ENCODE measurements at places on chromosomes 13 and 19. TPM values are rescaled to one million over a fixed set of nuclear protein-coding genes. Genes with fewer than 3 reads are reported as not detected.
A peak's percentile ranks its signal among the peaks of the same experiment; 100 is the strongest.

DNA sequence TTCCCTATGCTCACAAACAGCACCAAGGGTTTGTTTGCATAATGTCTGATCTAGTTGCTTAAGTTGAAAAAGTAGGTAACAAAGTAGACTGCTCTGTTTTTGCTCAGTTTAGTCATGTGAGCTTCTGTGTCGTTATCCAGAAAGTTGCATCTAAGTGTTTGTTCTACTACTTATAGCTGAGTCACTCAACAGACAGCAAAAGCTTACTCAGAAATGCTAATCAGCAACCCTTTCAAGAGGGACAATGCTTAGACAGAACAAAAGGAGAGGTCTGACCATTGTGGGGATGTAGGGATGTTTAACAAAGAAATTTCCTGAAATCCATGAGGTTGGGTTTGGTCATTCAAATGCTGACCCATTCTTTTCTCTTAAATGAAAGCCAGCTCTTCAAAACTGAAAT, 106.4 kb downstream of the ATP8A2 start:
- no peaks in the 10 kb centered on the region for H3K27me3 ChIP-seq
- no peak overlapping the region for H3K27ac ChIP-seq
- H3K4me1 ChIP-seq = no peaks in the 10 kb centered on the region
- no peaks in the 10 kb centered on the region for H3K36me3 ChIP-seq
- H3K4me3 ChIP-seq = no peak overlapping the region

- H3K27ac ChIP-seq = no peak overlapping the region
- H3K36me3 ChIP-seq = no peaks in the 10 kb centered on the region
- no peak for DNase-seq
- H3K4me3 ChIP-seq = no peak overlapping the region
These were observed 39.3 kb downstream of the GGACT start for GRCh38 chr13:100549316-100549715.

DNA sequence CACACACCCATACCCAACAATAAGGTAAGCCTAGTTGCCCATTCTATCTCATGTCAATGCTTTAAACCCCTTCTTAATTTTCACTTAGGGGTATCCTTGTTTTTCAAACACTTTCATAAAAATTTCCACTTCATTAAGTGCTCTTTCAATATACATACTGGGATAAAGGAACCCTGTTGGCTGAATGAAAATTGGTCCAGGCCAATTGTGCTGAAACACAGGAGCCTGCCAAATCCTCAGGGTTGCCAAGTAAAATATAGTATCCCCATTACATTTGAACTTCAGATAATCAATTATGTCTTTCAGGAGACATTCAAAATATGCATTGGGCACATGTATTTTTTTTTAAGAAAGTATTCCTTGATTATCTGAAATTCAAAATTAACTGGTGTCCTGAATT, 1131.1 kb downstream of the SLITRK1 start:
- no peaks in the 10 kb centered on the region for H3K36me3 ChIP-seq
- no peak overlapping the region for H3K4me3 ChIP-seq
- H3K27me3 ChIP-seq = no peaks in the 10 kb centered on the region
- no peaks in the 10 kb centered on the region for H3K4me1 ChIP-seq
- DNase-seq = no peak

GRCh38 chr13:57878291-57878690, 246.7 kb downstream of the PCDH17 start:
- H3K4me3 ChIP-seq = no peak overlapping the region
- H3K36me3 ChIP-seq = no peaks in the 10 kb centered on the region
- H3K4me1 ChIP-seq = no peaks in the 10 kb centered on the region
- no peaks in the 10 kb centered on the region for H3K27me3 ChIP-seq
- no peak for DNase-seq
- no peak overlapping the region for H3K27ac ChIP-seq

- H3K4me3 ChIP-seq = no peak overlapping the region
- DNase-seq = no peak
- no peaks in the 10 kb centered on the region for H3K27me3 ChIP-seq
- H3K27ac ChIP-seq = no peak overlapping the region
- H3K36me3 ChIP-seq = peaks cover 30% of the 10 kb centered on the region
- no peaks in the 10 kb centered on the region for H3K4me1 ChIP-seq
These were observed 7.9 kb upstream of the ARHGAP33 start for GRCh38 chr19:35767288-35768081.

DNA sequence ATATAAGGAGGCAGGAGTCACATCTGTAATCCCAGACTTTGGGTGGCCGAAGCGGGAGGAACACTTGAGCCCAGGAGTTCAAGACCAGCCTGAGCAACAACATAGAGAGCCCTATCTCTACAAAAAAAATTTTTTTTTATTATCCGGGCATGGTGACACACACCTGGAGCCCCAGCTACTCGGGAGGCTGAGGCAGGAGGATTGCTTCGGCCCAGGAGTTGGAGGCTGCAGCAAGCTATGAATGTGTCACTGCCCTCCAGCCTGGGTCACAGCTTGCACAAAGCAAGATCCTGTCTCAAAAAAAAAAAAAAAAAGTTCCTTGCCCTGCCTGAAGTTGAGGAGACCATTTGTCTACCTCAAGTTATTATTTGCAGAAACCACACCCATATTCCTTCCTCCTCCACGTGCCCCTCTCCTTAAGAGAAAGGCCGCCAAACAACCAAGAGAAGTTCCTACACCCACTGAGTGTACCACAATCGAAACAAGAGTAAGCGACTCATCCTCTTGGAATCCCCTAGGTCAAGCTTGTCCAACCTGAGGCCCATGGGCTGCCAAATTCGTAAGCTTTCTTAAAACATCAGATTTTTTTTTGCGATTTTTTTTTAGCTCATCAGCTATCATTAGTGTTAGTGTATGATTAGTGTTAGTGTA, 2.2 kb downstream of the ABCC4 start:
- peaks cover 29% of the 10 kb centered on the region for H3K4me1 ChIP-seq
- peaks cover 11% of the 10 kb centered on the region for H3K36me3 ChIP-seq
- H3K27ac ChIP-seq = peak overlapping the region; percentile 23
- peaks cover 6% of the 10 kb centered on the region for H3K27me3 ChIP-seq
- DNase-seq = no peak

DNA sequence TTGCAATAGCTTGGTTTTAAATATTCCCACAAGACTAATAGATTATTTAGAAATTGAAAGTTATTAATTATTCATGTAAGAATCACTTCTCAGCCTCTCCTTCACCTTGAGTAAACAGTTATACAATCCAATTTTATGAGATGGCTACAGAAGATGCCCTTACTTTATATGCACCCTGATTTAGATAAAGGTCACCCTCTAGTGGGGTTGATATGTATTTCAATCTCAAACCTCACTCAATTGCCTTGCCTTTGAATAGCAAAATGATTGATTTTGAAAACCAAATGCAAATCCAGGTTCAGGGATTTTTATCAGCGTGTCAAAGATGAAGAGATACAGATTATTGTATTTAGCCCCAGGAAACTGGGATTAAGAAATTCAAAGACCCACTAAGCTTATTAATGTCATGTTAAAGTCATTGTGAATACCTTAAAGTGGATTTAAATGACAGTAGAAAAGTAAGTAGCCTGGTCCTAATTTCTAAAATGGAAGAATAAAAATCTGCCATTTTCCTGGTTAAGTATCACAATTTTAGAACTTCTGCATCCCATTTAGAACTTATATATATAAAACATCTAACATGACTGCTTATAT, 305.1 kb downstream of the ITGBL1 start:
- no peak overlapping the region for H3K4me3 ChIP-seq
- no peaks in the 10 kb centered on the region for H3K4me1 ChIP-seq
- no peak overlapping the region for H3K27ac ChIP-seq
- peaks cover 2% of the 10 kb centered on the region for H3K27me3 ChIP-seq
- DNase-seq = no peak

DNA sequence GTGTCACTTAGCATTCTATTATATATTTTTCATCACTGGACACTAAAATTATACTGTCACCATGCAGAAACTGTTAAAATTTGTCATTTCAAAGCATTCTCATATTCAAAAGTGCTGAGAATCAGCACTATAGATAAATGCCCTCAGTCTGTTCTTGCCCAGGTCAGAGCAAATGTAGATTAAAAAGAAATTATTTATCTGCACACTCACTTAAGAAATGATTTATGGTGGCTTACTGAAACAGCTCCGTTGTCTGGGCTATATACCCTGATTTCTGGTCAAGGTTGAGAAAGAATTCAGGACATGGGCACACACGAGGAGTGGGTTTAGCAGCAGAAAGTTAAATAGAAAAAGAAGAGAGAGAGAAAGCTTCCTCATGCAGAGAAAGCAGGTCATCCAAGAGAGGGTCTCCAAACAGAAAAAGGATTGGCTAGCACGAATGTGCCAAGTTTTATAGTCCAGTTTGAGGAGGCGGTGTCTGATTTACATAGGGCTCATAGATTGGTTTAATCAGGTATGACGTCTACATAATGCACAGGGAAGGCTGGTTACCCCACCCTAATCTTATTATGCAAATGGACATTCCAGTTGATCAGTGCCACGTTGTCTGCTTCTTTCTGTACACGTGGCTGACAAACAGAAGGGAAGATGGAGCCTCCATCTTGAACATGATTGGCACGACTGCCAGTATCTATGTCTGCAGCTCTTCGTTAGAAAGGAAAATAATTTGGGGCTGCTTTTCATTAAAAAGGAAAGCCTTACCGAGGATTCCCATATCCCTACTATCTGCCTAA, 47.3 kb upstream of the N4BP2L1 start:
- no peaks in the 10 kb centered on the region for H3K27me3 ChIP-seq
- DNase-seq = no peak
- H3K36me3 ChIP-seq = no peaks in the 10 kb centered on the region
- peaks cover 16% of the 10 kb centered on the region for H3K4me1 ChIP-seq
- H3K27ac ChIP-seq = no peak overlapping the region
- H3K4me3 ChIP-seq = no peak overlapping the region

DNA sequence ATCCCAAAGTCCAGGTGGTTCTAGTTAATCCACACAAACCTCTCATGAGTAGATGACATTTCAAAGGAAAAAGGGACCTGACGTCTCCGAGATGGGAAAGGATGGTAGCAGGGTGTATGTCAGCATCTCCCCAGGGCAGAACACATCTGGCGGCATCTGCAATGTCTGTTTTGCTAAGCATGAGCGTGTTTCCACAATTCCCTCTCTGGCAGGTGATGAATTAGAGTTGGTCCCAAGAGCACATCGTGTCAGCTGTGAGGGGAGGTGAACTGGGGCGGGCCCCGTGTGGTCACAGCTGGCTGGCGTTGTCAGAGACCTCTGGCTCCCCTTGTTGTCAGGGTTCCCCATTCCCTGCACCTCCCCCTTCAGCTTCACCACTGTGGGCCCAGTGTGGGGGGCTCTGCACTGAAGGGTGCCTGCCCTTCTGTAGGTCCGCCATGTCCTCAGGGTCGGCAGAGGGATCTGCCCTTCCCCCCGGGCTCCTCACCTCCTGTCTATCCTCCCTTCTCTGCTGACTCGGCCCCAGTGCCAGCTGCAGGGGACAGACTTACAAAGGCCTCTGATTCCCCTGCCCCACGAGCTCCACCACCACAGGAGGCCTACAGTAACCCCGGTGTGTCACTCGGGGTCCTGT, 58.2 kb downstream of the CDADC1 start:
- H3K4me1 ChIP-seq = peaks cover 12% of the 10 kb centered on the region
- no peak overlapping the region for H3K27ac ChIP-seq
- no peak for DNase-seq
- H3K36me3 ChIP-seq = no peaks in the 10 kb centered on the region
- H3K4me3 ChIP-seq = no peak overlapping the region

GRCh38 chr13:52743988-52744387, 4.4 kb upstream of the CNMD start:
- H3K36me3 ChIP-seq = no peaks in the 10 kb centered on the region
- H3K4me3 ChIP-seq = no peak overlapping the region
- no peak overlapping the region for H3K27ac ChIP-seq

- H3K36me3 ChIP-seq = no peaks in the 10 kb centered on the region
- peaks cover 16% of the 10 kb centered on the region for H3K4me1 ChIP-seq
- DNase-seq = no peak
These were observed 40.2 kb upstream of the NPAS1 start for GRCh38 chr19:46979126-46980105.

DNA sequence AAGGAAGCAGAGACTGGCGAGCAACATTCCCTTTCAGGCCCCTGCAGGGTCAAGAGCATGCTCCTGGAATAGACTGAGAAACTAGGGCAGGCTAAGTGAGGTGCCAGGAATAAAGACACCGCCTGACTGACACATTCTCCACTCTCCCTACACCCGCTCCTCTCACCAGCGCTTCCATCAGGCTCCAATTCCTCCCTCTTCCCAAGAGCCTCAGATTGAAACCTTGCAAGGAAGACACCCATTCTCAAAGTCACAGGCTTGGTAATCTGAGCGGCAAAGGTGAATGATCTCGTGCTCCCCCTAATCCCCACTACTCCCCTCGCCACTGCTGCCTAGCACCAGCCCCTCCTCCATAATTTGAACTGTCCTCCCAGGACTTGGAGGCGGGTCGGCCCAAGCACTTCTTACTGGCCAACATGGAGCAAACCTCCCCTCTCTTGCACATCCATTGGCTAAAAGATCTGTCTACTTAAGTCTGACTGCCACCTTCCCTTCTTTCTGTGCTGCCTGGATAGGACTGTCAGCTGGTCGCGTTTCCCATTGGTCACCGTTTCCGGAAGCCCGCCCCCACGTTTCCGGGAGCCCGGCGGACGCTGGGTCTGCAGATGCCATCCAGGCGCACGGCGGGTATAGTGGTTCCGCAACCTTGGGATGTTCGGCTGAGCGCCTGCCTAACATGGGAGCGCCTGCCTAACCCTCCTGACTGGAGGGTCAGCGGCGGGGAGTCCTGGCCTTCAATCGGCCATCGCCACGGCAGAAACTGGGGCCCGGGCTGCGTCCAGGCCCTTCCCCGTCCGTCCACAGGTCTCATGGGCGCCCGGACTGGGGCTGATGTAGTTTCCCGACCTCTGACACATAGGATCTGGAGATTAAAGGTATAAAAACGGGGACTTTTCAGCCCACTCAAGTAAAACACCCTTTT, 33.6 kb downstream of the ZNF383 start:
- H3K27me3 ChIP-seq = no peaks in the 10 kb centered on the region
- H3K36me3 ChIP-seq = peaks cover 11% of the 10 kb centered on the region
- no peaks in the 10 kb centered on the region for H3K4me1 ChIP-seq
- H3K27ac ChIP-seq = no peak overlapping the region
- peak overlapping the region; percentile 15 for H3K4me3 ChIP-seq
- DNase-seq = peak; percentile 11

DNA sequence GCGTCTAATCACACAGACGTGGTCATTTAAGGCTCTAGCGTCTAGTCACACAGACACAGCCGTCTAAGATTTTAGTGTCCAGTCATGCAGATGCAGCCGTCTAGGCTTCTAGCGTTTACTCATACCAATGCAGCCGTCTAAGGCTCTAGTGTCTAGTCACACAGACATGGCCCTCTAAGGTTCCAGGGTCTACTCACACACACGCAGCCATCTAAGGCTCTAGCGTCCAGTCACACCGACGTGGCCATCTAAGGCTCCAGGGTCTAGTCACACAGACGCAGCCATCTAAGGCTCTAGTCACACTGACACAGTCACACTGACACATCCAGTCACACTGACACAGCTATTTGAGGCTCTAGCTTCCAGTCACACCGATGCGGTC, 55.7 kb downstream of the KLF2 start:
- no peaks in the 10 kb centered on the region for H3K27me3 ChIP-seq
- H3K27ac ChIP-seq = no peak overlapping the region
- peaks cover 52% of the 10 kb centered on the region for H3K36me3 ChIP-seq
- peaks cover 32% of the 10 kb centered on the region for H3K4me1 ChIP-seq
- no peak for DNase-seq
- no peak overlapping the region for H3K4me3 ChIP-seq

The CD320 gene
- 90.0 TPM for total RNA-seq

The LIN7B gene
- 5.9 TPM for total RNA-seq

The HIPK4 gene
- not detected for total RNA-seq

The ZNF534 gene
- total RNA-seq = not detected

The MKNK2 gene
- 161 TPM for total RNA-seq

The C13orf46 gene
- 0.27 TPM for total RNA-seq

The CALR3 gene
- not detected for total RNA-seq

The IL4I1 gene
- total RNA-seq = 42.3 TPM
